ENCODE measurements at places on chromosomes 13 and 19. TPM values are rescaled to one million over a fixed set of nuclear protein-coding genes. Genes with fewer than 3 reads are reported as not detected.
A peak's percentile ranks its signal among the peaks of the same experiment; 100 is the strongest.

The CEACAM20 gene
- not detected for total RNA-seq

The DENND1C gene
- not detected for total RNA-seq

The TYROBP gene
- total RNA-seq: not detected

The SLC25A15 gene
- 12.2 TPM for total RNA-seq

The ZNF440 gene
- 7.7 TPM for total RNA-seq

The CLEC4M gene
- total RNA-seq: not detected

The LSM4 gene
- total RNA-seq: 191 TPM

The PTH2 gene
- total RNA-seq: not detected

GRCh38 chr19:39845584-39845932 is 621 bp downstream of the FBL start:
- no peak for DNase-seq

DNA sequence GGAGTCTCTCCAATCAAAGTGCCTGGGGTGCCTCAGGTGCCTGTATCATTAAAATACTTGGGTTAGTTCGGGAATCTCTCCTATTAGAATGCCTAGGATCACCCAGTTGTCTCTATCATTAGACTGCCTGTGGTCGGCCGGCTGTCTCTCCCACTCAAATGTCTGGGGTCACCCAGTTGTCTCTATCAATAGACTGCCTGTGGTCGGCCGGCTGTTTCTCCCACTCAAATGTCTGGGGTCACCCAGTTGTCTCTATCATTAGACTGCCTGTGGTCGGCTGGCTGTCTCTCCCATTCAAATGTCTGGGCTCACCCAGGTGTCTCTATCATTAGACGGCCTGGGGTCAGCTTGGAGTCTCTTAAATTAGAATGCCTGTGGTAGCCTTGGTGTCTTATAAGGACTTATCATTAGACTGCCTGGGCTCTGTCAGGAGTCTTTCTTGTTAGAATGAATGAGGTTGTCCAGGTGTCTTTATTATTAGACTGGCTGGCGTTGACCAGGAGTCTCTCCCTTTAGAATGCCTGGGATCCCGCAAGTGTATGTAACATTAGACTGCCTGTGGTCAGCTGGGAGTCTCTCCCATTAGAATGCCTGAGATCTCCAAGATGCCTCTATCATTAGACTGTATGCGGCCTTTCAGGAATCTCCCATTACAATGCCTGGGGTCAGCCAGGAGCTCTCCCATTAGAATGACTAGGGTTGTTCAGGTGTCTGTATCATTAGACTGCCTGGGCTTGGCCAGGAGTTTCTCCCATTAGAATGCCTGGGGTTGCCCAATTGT is 1555.5 kb downstream of the UQCRFS1 start:
- DNase-seq: no peak

DNA sequence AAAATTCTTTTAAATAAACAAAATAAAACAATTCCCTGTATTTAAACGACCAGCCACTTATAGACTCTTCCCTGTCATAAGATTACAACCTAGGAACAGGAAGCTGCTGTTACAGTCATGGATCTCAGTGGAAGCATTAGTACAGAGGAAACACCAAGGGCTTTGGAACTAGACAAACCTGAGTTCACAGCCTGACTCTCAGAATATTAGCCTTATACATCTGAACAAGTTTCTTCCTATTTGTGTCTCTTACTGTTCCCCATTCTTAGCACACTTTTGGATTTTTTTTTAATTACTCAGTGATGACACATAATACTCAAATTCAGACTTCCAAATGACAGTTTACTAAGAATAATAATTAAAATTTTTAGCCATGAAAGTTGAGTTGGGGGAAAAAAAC is 46.1 kb downstream of the ZDHHC20 start:
- DNase-seq: no peak

DNA sequence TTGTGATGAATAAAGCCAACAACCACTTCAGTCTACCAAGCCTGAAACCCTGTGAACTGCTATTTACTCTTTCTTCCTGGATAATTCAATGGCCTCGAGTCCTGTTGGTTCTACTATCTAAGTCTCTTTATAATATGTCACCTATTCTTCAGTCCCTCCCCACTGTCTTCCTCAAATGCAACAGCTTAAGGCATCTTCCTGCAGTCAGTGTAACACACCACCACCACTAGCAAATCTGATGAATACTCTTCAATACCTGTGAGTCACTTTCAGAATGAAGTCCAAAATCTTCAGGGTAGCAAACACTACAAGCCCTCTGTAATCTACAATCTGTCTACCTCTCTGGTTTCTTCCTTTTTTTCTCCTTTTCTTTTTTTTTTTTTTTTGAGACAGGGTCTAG is 32.9 kb downstream of the ZDHHC20 start:
- no peak for DNase-seq

DNA sequence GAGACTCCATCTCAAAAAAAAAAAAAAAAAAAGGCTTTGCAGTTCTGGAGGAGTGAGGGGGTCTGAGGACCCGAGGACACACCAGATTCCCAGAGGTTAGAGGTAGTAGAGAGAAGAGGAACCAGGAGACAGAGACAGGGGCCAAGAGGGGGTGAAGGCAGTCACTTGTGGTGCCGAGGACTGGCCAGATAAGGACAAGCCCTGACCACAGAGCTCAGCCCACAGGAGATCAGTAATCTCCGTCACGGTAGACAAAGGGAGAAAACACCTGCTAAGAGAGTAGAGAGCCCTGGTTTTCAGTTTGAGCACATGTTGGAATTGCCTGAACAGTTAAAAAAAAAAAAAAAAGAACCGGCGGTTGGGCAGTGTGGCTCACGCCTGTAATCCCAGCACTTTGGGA is 1.7 kb upstream of the PRAM1 start:
- no peak for DNase-seq

DNA sequence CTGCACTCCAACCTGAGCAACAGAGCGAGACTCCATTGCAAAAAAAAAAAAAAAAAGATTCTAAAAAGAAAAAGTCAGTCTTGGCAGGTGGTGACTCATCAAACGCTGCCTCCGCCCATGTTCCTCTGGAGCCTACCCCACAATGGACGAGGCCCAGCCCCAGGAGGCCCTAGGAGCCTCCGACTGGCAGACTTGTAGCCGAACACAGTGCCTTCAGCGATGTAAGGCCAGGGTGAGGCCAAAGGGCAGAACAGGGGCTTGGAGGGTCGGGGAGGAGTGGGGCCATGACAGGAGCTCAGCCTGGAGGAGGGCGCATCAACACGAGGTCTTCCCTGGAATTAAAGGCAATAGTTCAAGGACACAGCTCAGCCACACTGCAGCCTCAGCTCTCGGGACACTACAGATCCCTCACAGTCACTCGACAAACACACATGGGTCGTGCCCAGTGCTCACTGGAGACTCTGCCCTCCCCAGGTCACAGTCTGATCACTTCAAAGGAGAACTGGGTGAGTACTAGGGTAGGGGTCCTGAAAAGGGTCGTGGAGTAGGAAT is 5.1 kb downstream of the USE1 start:
- no peak for DNase-seq

GRCh38 chr19:40718774-40719391 is 2.0 kb downstream of the ITPKC start:
- DNase-seq: peak; percentile 49

DNA sequence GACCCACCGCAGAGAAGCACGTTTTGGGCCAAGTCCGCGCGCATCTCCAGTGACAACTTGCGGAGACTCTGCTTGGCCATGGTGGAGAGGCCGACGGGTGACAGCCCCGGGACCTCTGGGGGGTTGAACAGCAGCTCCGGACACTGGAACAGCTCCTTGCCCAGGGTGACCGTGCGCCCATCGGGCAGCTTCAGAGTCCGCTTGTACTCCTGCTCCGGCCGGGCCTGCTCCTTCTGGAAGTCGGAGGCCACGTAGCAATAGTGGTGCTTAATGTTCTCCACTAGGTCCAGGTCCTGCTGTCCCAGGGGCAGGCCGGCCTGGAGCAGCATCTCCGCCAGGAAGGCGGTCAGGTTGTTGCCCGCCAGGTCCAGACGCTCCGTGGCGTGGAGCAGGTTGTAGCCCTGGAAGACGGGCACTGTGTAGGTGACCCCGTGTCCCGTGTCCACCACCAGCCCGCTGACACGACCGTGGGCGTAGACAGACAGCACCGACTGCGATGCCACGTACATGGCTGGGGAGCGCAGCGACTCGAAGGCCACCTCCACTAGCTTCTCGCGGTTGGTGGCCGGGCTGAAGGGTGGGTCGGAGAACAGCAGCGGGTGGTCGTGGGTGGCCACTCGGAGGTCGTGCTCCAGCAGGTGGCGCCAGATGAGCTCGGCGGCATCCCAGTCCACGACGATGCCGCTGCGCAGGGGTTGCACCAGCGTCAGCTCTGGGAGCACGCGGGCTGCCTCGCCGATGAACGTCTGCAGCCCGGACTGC is 743 bp downstream of the ACTL9 start:
- DNase-seq: no peak

DNA sequence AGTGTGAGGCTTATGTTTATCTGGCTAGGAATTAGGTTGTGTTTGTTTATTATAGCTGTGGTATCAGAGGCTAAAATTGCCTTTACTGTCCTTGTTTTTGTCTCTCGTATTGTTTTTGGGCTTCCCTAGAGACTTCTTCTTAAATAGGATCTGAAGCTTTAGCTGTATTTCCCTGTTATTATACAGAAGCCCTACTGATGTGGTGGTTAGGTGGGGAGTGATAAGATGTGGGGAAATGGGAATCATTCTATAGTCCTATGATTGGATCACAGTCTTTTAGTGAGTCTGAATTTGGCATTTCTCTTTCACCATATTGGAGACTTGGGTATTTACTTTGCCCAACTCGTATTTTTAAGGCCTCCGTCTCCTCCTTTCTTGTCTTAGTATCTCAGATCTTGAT is 8.3 kb upstream of the KL start:
- DNase-seq: no peak

- DNase-seq: no peak
These were observed 19.5 kb upstream of the TRPC4 start for GRCh38 chr13:37889102-37889501.

GRCh38 chr19:46450737-46451136 is 20.6 kb downstream of the PNMA8A start:
- no peak for DNase-seq

DNA sequence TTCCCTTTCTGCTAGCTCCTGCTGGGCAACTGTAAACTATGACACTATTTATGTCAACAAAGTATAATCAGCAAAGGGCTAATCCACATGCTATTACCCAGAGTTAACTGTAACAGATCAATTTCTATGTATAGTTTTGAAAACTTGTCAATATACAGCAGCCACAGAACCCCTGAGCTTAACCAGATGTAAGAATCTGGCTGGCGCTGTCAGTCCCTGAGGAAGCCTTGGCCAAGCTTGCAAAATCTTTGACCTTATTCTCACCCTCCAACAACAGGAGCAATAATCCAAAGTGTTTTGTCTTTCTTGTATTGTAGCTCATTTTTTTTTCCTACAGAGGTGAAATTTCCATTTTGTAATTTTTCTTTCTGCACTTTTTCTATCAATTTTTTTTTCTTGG is 1230.1 kb upstream of the SLC10A2 start:
- no peak for DNase-seq

DNA sequence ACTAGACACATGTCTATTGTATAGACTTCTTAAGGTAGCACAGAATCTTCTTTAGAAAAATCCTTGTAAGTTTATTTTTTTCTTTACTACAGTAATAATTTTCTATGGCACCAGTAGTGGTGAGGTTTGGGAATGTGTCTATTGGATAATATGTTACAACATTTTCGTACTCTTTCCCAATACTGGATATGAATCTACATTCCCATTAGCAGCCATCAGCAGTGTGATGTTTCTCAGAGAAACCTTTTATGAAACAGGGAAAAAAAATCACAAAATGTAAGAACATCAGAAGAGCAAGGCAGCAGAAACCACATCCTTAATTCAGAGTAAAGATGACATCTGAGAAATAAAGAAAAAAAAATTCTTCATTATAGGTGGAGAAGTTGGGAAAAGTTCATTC is 83.3 kb downstream of the POSTN start:
- no peak for DNase-seq

GRCh38 chr13:105758918-105759860 is 776.3 kb downstream of the EFNB2 start:
- DNase-seq: no peak

- DNase-seq: no peak
These were observed 1.7 kb downstream of the CYTH2 start for GRCh38 chr19:48470856-48471255.

GRCh38 chr19:16445238-16446107 is 26.3 kb downstream of the EPS15L1 start:
- DNase-seq: peak; percentile 28

- no peak for DNase-seq
These were observed 12.7 kb upstream of the LILRA2 start for GRCh38 chr19:54560881-54561385.

DNA sequence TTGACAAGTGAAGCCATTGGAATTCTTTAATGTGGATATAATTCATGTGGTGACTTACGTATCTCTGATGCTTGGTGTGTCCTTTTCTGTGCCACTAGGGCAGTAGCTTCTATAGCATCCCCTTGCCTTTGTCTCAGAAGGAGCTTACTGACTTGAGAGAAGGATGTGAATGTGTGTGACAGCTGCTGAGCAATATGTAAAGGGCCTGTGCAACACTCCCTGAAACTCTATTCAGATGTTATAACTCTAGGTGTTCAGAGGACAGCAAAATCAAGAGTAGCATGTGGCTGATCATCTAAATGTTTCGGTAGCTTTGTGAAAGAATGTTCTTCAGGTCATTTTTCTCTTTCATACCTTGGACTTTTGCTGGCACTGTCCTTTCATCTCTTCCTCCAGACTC is 189.5 kb downstream of the LMO7 start:
- no peak for DNase-seq

- DNase-seq: peak; percentile 4
These were observed 362 bp downstream of the ZNF557 start for GRCh38 chr19:7069904-7070226.

- DNase-seq: no peak
These were observed 25.0 kb downstream of the ENOX1 start for GRCh38 chr13:43761616-43762315.

DNA sequence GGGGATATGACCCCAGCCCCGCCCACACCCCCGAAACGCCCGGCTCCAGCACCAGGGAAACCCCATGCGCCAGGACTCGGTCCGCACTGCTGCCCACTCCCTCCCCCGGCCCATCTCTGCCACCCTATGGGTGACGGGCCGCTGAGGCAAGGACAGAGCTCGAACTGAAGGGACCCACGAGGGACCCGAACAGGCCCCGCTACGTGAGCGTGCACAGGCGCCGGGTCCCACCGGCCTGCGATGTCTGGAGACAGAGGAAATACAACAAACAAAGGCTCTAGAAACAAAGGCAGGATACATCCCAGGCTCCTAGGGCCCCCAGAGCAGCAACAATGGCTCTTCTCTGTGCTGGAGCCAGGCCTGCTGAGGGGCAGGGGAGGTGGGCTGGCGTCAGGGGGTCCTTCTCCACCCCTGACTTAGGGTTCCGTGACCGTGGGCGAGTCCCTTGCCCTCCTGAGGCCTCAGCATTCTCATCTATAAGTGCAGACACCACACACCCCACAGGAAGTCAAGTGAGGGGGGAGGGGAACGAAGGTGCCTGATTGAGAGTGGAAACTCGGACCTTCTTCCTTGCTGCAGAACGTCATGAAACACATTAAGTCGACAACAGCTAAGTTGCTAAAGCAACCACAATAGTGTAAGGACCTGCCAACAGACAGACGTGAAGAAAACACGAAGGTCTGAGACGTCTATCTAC is 3.1 kb downstream of the ABHD17A start:
- no peak for DNase-seq
